ENCODE measurements at places on chromosomes 16 and 17.

DNA sequence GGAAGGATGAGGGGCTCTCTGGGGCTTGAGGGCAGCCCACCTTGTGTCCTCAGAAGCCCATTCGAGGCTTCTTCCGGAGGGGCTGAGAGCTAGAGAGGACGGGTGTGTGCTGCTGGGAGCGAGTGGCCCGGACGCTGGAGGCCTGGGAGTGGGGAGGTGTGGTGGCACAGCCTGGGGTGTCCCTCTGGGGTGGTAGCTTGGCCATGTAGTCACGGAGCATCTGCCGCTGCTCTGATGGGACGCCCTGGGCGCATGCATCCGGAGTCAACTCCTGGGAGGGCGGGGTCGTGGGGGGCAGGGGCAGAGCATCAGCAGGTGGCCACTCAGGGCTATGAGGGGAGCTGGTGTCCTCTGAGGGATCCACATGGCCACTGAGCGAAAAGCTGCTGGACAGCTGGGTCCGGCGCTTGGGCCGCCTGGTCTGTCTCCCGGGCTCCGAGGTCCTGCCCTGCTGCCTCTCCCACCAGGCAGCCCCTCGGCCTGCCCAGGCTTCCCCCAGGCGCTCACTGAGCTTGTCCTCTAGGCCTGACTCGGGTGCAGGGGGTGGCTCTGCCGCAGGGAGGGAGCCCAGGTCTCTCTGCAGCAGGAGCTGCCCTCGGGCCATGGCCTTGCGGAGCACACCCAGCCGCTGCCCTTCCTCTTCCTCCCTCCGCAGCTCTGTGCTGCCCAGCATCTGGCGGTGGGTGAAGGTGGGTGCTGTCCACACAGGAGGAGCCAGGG, 7.8 kb downstream of the TAF1C start:
- H3K4me3 ChIP-seq = no peak overlapping the region
- DNase-seq = no peak
- H3K27ac ChIP-seq = peak overlapping the region; percentile 81
- peaks cover 8% of the 10 kb centered on the region for H3K36me3 ChIP-seq

DNA sequence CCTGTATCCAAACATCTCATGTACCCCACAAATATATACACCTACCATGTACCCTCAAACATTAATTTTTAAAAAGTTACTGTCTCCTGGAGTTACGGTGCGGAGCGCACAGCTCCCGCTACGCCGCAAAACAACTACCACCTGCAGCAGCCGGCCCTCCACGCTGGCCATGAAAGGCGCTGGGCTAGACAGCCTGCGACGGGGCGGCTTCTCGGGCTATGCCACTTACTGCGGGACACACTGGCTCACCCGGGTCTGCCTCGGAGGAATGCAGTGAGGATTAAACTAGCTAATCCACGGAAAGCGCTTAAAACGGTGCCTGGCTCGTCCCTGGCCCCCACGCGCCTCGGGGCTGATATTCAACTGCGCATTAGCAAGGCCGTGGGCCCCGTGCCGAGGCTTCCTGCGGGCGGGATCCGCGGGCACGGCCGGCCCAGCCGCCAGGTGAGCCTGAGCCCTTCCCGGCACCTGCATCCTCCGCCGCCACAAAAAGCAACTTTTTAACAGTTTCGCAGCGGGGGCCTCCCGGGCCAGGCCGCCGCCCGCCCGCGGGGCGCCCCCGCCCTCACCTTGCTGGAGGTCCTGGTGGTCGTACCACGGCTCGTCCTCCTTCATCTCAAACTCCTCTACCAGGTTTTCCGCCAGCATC, 633 bp downstream of the CDR2 start:
- no peaks in the 10 kb centered on the region for H3K27me3 ChIP-seq
- H3K27ac ChIP-seq = peak overlapping the region; percentile 89
- peak overlapping the region; percentile 92 for H3K4me3 ChIP-seq
- H3K4me1 ChIP-seq = peaks cover 44% of the 10 kb centered on the region
- peaks cover 21% of the 10 kb centered on the region for H3K36me3 ChIP-seq

- H3K4me1 ChIP-seq = peaks cover 7% of the 10 kb centered on the region
- DNase-seq = peak; percentile 81
- H3K4me3 ChIP-seq = no peak overlapping the region
- H3K27me3 ChIP-seq = no peaks in the 10 kb centered on the region
- no peak overlapping the region for H3K27ac ChIP-seq
Measured at GRCh38 chr16:29290631-29291247, 115.8 kb downstream of the NPIPB11 start.

DNA sequence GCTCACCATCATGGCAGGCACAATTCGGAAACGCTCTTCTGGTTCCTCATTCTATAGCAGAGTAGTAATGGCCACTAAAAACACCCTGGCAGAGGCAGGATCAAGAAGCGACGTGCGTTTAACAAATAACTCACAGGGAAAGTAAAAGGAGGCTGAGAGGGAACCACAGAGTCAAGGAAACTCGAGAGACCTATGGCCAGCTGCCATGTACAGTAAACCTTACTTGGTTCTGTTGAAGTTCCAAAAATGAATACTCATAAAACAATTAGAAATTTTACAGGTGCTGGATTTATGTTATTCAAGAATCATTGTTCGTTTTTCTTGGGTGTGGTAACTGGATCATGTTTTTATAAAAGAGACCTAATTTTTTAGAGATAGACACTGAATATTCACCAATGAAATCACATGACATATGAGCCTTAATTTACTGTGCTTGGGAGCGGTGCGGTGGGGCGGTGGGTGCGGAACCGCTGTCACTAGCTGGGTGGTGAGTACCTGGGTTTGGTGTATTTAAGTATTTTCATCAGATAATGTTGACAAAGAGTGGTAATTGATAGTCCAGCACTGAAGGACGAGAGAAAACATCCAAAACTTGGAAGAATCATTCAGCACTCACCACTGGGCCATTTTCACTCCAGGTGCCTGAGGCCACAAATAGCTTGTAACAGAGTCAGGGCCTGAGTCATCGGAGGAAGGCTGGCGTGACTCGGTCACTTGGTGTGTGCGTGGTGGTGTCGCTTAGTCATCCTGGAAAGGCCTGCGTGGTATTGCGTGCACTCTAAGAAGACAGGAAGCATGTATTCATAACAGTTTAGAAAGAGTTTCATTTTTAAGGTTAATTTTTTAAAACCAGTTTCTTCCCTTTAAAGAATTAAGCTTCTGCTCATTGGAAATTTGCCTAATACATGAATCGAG, 135.4 kb upstream of the CHMP6 start:
- peak; percentile 96 for DNase-seq
- peaks cover 75% of the 10 kb centered on the region for H3K4me1 ChIP-seq
- peak overlapping the region; percentile 9 for H3K4me3 ChIP-seq
- peak overlapping the region; percentile 94 for H3K27ac ChIP-seq
- H3K27me3 ChIP-seq = no peaks in the 10 kb centered on the region

GRCh38 chr16:85372627-85373372, 240.3 kb upstream of the GSE1 start:
- H3K36me3 ChIP-seq = no peaks in the 10 kb centered on the region
- DNase-seq = peak; percentile 61
- no peaks in the 10 kb centered on the region for H3K27me3 ChIP-seq
- peak overlapping the region; percentile 22 for H3K27ac ChIP-seq

DNA sequence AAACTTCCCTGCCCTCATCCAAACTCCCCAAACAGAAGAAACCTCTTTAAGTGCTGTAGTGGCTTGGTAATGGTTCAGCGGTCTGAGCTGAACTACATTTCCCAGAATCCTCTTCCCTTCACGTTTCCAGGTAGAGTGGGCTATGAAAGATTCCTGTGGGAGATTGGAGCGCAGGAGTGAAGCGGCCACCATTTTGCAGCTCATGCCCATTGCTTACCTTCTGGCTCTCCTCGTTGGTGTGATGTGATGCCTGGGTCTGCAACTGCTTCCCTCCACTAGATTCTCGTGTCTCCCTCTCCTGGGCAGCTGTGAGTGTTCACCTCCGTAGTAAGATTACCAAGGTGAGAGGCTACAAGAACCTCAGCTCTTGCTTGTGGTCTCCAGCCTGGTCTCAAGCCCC, 82.1 kb downstream of the GPR139 start:
- H3K4me3 ChIP-seq = no peak overlapping the region
- no peaks in the 10 kb centered on the region for H3K36me3 ChIP-seq
- peaks cover 6% of the 10 kb centered on the region for H3K27me3 ChIP-seq
- H3K4me1 ChIP-seq = no peaks in the 10 kb centered on the region
- no peak overlapping the region for H3K27ac ChIP-seq

DNA sequence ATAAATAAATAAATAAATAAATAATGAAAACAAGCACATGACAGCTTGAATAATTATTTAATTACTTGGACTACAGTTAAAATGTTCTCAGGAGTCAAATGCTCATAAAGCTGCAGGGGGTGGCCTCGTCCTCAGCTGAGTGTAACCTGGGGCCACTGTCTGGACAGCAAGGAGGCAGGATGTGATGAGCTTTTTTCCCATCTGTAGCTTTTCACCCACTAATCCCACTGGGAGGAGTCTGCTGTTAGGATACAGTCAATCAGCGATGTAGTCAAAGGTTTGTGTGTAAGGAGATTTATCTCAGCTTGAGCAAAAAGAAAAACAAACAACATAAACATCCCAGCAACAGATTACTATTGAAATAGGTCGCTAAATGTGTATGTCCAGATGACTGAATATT, 22.5 kb downstream of the ZCCHC14 start:
- no peak overlapping the region for H3K27ac ChIP-seq
- H3K4me1 ChIP-seq = peaks cover 34% of the 10 kb centered on the region
- no peaks in the 10 kb centered on the region for H3K27me3 ChIP-seq
- H3K36me3 ChIP-seq = peaks cover 8% of the 10 kb centered on the region
- no peak for DNase-seq
- no peak overlapping the region for H3K4me3 ChIP-seq

GRCh38 chr16:14566599-14566998, 63.5 kb downstream of the PARN start:
- no peaks in the 10 kb centered on the region for H3K27me3 ChIP-seq
- H3K4me1 ChIP-seq = peaks cover 9% of the 10 kb centered on the region
- peaks cover 15% of the 10 kb centered on the region for H3K36me3 ChIP-seq
- H3K27ac ChIP-seq = no peak overlapping the region
- no peak for DNase-seq

DNA sequence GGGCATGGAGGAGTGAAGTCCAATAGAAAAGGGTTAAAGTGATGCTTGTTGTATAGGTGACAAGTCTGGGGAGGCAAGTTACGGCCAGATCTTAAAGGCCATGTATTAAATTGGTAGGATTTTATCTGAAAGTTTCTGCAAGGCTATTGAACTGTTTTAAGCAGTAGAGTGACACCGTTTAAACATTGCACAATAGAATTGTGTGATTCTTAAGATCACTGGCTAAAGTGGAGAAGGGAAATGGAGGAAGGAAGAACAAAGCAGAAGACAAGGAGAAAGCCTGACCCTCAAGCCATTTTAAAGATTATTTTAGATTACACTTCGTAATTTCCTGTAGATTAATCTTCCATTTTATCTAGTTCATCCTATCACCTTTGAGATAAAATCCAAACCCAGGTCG, 5.6 kb upstream of the MPHOSPH6 start:
- no peaks in the 10 kb centered on the region for H3K4me1 ChIP-seq
- no peak for DNase-seq
- H3K4me3 ChIP-seq = no peak overlapping the region
- H3K27me3 ChIP-seq = peaks cover 50% of the 10 kb centered on the region

DNA sequence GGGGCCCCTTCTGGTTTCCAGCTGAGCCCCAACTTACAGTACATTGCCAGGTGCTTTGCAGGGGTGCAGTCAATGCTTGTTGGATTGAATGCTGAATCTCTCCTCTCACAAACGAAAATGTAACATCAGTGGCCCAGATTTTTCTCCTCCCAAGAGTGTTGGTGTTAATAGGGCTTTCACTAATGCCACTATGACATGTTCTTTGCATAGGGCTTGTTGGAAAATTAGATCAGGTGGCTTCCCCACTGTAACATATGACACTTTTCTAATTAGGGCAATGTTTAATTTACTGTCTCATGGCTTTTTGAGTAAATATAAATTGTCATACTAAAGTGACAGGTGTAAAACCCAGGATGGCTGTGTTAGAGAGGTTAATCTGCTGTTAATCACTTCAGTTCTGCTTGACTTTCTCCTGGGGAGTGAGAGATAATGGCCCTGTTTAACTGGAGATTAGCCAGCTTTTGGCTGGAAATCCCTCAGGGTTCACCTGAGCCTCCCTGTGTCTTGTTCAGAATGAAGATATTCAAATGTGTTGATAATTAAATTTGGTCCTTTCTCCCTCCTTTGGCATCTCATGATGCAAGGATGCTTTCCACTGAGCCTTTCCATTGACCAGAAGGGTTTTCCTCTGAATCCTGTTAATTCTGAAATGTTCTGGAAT, 502.3 kb downstream of the RBFOX1 start:
- no peaks in the 10 kb centered on the region for H3K36me3 ChIP-seq
- no peak for DNase-seq
- no peaks in the 10 kb centered on the region for H3K4me1 ChIP-seq
- no peak overlapping the region for H3K27ac ChIP-seq
- no peaks in the 10 kb centered on the region for H3K27me3 ChIP-seq

- H3K27me3 ChIP-seq = no peaks in the 10 kb centered on the region
- no peak for DNase-seq
- H3K36me3 ChIP-seq = no peaks in the 10 kb centered on the region
- no peak overlapping the region for H3K4me3 ChIP-seq
- no peak overlapping the region for H3K27ac ChIP-seq
Measured at GRCh38 chr17:77045441-77046041, 95.2 kb upstream of the SEC14L1 start.

DNA sequence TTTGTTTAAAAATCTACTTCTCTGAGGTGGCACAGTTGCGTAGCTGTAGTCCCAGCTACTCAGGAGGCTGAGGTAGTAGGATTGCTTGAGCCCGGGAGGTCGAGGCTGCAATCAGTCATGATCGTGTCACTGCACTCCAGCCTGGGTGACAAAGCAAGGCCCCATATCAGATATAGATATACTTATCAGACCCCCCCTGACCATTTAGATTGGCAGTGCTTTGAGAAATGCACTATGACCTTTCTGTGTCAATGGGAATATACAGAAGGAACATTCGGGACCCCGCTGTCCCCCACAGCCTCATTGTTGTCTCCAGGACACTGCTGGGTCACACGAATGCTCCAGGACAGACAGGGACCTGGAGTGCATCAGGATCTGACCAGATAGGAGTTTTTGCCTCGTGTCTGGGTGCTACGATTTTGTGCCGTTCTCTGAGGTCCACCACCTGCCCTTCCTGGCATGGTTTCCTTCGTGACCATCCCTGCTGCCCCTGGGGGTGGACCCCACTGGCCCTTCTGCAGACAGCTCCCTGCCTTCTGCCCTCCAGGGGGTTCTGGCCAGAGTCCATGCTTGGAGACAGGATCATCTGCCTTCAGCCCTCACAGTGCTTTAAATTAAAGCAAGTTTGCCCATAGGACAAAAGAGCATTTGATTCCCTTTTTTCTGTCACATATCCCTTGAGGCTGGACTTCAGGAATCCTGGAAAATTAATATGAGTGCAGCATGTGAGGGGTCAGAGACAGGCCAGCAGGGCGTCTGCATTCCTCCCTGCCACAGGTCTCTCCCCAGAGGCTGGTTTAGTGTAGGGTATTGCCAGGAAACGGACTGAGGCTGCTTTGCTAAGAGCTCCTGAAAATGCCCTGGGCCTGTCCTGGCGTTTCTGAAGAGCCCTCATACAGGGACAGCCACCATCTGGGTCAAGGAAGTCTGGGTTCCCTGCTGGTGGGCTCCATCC, 19.3 kb downstream of the PLD6 start:
- no peak for DNase-seq
- H3K36me3 ChIP-seq = peaks cover 16% of the 10 kb centered on the region
- H3K27me3 ChIP-seq = no peaks in the 10 kb centered on the region
- H3K27ac ChIP-seq = no peak overlapping the region
- H3K4me1 ChIP-seq = peaks cover 47% of the 10 kb centered on the region
- H3K4me3 ChIP-seq = no peak overlapping the region

Measured in activated naive CD4-positive, alpha-beta T cell treated with anti-CD3 and anti-CD28 coated beads for 36 hours (primary cell).